ENCODE measurements at places on chromosomes 7 and 10. TPM values are rescaled to one million over a fixed set of nuclear protein-coding genes. Genes with fewer than 3 reads are reported as not detected.

DNA sequence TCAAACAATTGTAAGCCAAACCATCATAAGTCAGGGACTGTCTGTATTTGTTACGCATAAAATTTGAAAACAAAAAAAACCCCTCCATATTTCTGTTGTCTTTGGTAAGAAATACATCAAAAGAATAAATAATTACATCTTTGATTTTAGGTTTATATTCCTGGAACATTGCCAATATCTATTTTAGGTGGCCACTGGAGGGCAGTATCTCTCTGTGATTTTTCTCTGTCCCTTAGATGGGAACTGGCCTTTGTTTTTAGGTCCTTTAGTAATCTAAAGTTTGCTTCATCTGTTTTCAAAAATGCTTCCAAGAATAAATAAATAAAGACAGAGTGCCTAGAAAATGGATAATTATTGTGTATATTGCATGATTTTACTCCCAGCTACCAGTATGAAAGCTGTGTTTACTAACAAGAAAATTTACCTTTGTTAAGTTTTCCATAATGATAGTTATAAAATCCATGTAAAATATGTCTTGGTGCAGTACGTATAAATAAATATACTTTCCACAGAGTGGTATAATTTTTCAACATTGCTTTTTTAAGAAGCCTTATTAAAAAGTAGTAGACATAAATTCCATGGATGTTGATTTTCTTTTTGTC, 64.2 kb downstream of the PHYHIPL start:
- peak; percentile 30 for DNase-seq

DNA sequence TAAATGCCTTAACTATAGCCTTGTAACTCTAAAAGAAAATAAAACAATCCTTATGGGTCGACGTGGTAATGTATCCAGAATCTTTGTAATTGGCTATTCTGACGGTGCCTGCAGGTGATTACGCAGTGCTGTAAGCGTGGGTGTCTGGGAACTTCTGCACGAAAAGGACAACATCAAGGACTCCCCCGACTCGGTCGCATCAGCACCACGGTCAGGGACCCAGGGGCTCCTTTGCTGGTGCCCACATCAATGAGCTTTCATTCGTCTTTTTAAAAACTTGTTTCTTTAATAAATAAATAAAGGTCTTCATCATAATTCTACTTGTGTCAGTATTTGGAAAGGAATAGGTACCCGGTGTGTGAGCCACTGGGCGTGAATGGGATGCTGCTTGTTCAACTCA, 13.2 kb downstream of the MKI67 start:
- DNase-seq: no peak

- no peak for DNase-seq
These were observed 31.5 kb downstream of the EGFR start for GRCh38 chr7:55050281-55050680.

GRCh38 chr7:158623241-158623640, 35.6 kb upstream of the PTPRN2 start:
- DNase-seq: no peak

DNA sequence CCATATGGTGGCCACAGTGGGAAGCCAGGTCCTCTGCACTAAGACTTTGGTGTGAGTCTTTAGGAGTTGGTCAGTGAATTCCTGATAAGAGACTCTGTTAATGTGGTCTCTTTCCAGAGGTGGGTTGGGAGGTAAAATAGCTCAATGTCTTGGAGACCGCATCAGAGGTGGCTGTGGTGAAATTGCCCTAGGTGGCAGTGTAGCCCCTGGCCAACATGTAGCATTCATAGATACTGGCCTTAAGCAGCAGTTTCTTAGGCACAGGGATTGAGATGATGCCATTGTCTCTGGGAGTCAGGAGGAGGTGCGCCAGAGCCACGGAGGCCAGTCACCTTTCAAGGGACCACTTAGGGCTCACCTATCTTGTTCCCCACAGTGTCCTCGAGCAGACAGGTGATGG, 202.8 kb downstream of the CREB5 start:
- no peak for DNase-seq

DNA sequence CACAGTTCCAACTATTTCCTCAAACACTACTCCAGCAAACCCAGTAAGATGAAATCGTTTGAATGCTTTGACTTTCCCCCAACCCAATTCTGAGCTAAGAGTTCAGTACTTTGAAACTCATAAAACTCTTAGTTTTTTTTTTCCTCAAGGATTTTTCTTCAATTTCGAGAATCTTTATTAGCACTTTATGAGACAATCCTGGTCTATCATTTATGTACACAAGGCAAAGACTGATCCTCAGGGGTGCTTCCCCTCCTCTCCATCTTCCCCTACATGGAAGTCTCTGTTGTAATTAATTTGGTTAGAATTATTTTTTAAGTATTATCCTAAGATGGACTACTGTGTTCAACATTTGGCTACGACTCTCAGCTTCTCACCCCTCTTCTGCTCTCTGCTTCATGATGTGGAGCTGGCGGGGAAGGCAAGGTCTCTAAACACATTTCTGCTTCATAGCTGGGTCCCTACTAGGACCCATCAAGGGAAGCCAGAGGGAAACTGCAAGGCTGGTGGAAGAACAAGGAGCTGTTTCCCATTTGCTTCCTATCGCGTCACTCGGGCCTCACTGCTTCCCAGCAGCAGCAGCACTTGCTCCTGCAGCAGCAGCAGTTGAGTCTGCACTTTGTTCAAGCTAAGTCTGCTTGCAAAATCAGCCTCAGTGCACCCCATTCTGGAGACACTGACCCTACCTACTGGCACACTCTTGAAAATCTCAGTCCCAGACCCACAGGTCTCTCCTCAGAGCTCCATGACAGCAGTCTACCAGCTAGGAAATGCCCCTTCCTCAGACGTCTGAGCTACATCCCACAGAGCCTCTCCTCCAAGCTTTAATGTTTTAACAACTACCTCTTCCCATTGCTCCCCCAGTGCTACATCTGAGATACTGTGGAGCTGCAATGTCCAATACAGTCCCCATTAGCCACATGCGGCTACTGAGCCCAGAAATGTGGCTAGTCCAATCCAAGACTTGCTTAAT, 90.0 kb downstream of the CHCHD3 start:
- DNase-seq: no peak

GRCh38 chr7:13851736-13852135, 137.7 kb downstream of the ETV1 start:
- DNase-seq: peak; percentile 17

DNA sequence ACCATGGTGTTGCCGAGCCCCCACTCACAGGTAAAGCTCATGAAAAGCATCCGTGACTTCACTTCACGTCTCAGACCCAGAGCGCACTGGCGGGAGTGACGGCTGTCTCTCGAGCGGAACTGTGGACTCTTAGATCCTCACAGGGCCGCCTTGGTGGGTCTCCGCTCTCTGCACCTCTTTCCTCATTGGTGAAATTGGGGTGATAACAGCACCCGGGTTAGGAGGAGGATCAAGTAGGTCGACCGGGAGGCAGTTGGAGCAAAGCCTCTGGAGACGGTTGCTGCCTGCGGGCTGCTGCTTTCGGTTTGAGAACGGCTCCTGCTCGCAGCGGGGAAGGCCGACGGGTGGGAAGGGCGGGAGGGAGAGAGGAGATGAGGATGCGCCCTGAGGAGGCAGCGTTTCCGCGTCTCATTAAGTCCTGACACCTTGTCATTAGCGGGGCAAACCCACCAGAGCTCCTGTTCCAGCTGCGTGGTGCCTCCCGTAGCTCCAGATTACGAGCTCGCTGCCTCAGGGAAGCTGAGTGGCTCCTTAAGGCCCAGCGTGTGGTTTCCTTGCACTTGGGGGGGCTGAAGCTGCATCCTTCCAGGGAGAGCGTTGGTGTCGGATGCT, 51.9 kb upstream of the CFAP46 start:
- no peak for DNase-seq

GRCh38 chr7:95396136-95397032, at the start of gene PON3:
Gene PON3 (minus strand): TSS chr7:95396375. CDS start chr7:95396350, 25 bp downstream.
- DNase-seq: no peak

- no peak for DNase-seq
These were observed 22.2 kb upstream of the PRPF18 start for GRCh38 chr10:13564576-13564975.

DNA sequence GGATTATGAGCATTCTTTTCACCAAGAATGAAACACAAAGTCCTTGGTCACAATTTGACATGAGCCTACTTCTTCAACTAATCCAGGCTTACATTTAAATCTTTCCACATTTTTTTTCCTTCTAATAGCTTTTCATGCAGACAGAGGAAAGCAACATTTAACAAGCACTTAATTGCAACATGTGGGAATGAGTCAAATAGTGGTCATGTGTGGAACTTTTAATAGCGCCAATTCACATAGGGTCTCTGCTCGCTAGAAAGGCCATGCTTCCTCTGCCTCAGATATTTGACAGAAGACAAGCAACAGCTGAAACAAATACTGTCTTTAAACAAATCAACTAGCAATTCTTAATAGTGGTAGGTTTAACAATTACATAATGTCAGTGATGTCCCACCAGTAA, 285.9 kb upstream of the ETV1 start:
- no peak for DNase-seq

DNA sequence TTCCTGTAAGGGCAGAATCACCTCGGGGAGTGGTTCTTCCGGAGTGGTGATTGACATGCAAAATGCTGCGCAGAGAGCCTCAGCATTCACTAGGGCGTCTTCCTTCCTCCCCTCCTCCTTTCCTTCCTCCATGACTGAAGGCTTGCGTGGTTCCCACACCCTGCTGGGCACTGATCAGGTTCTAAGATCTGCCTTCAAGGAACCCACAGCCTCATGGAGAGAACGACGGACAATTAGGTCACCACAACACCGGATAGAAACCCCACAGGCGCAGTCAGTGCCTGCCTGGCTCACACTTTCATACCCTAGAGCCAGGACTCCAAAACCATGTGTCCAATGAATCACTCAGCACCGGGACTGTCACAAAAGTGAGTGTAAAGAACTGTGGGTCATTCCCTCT, 131.3 kb downstream of the DPP6 start:
- no peak for DNase-seq

- DNase-seq: peak; percentile 28
These were observed 262.8 kb downstream of the DYNC1I1 start for GRCh38 chr7:96034940-96035727.

- no peak for DNase-seq
These were observed 2.2 kb upstream of the LOXL4 start for GRCh38 chr10:98270073-98270740.

GRCh38 chr7:10824154-10824553, 149.5 kb upstream of the PHF14 start:
- no peak for DNase-seq

DNA sequence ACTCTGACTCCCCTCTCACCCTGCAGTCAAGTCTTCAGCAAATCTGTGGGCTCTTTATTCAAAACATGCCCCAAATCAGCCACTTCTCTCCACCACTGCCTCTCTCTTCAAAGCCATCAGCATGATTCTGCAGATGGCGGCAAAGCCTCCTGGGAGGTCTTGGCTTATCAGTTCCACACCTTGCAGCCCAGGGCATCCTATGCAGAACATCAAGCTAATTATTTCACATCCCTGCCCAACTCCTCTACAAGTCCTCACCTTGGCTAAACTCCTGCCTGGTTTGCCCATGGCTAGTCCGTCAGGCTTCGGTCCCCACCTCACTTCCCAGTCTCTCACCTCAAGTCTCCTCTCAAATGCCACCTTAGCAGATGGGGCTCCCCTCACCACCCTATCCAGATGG, 70.2 kb downstream of the PIP4K2A start:
- no peak for DNase-seq

DNA sequence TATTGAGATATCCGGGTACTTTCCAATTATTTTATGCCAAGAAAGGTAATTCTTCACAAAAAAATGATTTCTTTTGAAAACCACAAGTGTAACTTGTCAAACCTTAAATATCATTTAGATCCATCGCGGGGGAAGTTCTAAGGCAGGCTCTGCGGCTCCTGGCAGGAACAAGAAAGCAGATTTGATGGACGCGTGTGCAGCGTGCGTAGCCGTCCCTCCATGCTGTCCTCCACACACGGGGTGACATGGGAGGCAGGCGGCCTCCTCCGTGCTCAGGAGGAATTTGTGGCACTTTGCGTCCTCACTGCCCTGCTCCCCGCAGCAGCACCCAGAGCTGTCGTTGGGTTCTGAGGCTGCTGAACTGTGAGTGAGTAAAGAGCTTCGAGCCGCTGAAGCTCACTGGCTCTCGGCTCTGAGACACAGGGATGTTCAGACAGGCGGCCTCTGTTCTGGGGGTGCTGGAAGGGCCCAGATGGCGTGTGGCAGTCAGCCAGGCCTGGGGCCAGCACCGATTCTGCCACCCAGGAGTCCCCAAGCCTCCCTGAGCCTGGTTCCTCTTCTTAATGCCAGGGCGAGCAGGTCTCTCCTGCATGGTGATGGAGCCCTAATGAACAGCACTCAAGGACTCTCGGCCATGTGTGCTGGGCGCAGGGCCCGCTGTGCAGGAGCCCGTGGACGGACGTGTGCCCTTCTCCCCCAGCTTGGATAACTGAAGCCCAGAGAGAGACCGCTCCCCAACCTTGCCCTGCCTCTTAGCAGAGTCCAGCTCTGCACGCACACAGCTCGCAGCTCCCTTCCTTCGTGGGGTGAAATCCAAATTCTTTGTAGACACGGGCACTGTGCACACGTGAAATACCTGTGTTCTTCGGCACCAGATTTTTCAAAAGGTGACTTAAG, 185.4 kb upstream of the SHH start:
- no peak for DNase-seq

DNA sequence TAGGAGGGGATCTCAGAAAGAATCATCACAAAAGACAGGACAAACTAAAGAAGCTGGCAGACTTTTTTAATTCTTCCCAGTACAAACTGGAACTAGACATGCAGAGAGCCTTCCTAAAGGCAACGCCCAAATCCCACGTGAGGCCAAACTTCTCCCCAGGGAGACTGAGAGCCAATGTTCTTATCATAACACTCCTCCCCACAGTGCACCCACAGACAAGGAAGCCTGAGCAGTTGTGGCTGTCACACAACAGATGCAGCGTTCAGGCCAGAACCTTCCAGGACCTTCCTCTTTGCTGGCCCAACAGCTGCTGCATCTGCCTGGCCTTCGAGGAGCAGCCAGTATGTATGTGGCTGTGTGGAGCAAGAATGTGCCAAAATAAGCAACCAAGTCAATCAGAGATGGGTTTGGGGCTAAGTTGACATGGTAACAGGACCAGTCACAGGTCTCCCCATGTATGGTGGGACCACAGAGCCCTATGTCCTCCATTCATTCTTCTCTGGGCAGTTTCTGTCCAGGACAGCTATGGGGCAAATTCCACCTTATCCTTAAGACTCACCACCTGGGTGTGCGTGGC, 34.9 kb downstream of the SRPK2 start:
- no peak for DNase-seq

- peak; percentile 71 for DNase-seq
These were observed 163.9 kb downstream of the JCAD start for GRCh38 chr10:29895456-29895855.

- DNase-seq: no peak
These were observed 945 bp downstream of the TAS2R40 start for GRCh38 chr7:143222782-143223181.

The TAC1 gene
- 0.96 TPM for polyA plus RNA-seq

The NXPH1 gene
- polyA plus RNA-seq: not detected

The PRKAR2B gene
- 38.0 TPM for polyA plus RNA-seq
